Activated CD4-positive, alpha-beta T cell treated with anti-CD3 and anti-CD28 coated beads, Interleukin-2, amount 10 ng/mL, durations not matched to agents 24 days and 14 days (primary cell): ENCODE measurements at places on chromosomes 3 and 15. TPM values are rescaled to one million over a fixed set of nuclear protein-coding genes. Genes with fewer than 3 reads are reported as not detected.

DNA sequence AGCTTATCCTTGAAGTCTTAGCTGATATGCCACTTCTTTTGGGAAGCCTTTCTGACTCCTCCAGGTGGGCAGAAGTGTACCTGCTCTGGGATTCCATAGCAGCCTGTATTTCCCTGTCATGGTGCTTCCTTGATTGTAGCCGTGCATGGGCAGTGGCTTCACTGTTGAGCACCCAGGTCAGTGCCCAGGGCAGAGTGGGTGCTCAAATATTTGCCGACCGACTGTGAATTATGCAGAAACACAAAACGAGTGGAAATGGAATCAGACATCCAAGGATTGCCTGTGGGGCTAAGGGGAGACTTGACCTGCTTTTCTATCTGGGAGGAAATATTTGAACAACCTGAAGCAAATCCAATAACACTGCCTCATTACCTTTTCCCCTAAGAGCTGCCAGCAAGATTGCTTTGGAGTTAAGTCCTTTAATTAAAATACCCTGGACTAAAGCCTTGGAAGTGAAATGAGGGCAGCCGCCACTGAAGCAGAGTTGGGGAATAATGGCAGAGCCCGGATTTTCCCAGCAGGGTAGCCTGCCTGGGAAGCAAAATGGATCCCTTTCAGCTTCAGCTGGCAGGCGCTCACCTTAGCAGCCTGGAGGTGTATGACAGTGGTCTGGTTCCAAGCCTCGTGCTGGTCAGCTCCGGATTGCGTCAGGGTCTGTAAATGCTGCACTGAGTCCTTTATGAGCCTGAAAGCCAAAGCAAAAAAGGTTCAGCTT lies 14.9 kb downstream of the ACOX2 start:
- DNase-seq = no peak
- H3K4me3 ChIP-seq = no peak overlapping the region
- H3K36me3 ChIP-seq = no peaks in the 10 kb centered on the region
- no peaks in the 10 kb centered on the region for H3K4me1 ChIP-seq

GRCh38 chr3:137926991-137927390 lies 83.0 kb upstream of the CLDN18 start:
- no peaks in the 10 kb centered on the region for H3K4me1 ChIP-seq
- no peak overlapping the region for H3K4me3 ChIP-seq
- H3K36me3 ChIP-seq = no peaks in the 10 kb centered on the region
- no peak overlapping the region for H3K27ac ChIP-seq
- DNase-seq = no peak
- peaks cover 5% of the 10 kb centered on the region for H3K27me3 ChIP-seq

DNA sequence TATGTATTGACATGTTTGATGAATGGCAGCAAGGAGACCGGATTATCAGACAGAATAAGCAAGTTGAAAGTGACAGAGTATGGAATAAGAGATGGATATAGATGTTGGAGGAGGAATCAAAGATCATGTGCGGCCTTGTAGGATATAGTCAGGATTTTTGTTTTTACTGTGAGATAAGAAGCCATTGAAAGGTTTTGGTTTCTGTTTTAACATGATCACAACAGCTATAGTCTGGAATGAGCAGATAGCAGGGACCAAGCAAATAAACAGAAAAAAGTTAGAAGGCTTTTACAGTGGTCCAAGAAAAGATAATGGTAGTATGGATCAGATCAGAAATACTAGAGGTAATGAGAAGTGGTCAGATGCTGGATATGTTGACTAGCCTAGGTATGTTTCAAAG lies 52.6 kb downstream of the SLC12A6 start:
- H3K27me3 ChIP-seq = no peaks in the 10 kb centered on the region
- H3K27ac ChIP-seq = peak overlapping the region; percentile 38
- H3K4me1 ChIP-seq = peaks cover 15% of the 10 kb centered on the region
- peaks cover 26% of the 10 kb centered on the region for H3K36me3 ChIP-seq

GRCh38 chr3:70519913-70520659 lies 207.6 kb upstream of the MDFIC2 start:
- peaks cover 5% of the 10 kb centered on the region for H3K27me3 ChIP-seq
- H3K4me3 ChIP-seq = no peak overlapping the region
- no peak overlapping the region for H3K27ac ChIP-seq
- no peak for DNase-seq
- no peaks in the 10 kb centered on the region for H3K36me3 ChIP-seq

DNA sequence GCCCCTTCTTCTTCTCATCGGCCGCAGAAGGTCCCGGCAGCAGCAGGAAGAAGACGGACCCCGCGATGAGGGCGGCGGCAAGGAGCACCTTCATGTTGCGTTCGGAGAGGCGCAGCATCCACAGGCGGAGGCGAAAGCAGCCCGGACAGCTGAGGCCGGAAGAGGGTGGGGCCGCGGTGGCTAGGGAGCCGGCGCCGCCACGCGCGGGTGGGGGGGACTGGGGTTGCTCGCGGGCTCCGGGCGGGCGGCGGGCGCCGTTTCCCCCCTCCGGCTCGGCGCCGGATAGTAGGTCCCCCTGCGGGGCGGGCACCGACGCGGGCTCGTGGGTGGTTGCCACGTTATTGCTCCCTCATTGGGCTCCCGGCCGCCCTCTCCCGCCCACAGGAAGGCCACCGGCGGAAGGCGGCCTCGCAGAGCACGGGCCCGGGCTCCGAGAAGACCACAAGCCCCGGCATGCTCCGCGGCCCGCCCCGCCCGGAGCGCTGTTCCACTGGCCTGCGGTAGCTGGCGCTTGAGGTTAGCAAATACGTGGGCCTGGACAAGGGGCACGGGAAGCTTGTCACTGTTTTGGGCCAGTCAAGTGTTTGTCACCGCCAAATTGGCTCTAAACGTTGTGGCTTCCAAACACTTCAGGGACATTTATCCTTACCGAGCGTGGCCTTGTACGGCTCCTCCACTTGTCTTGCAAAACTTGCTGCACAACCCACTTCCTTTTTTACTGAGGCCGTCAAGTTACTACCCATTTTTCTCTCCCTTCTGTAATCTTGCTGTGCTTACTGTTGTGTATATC lies at the start of gene PPIB:
TSS of gene PPIB (minus strand) at position 154 of the 790 bp plus-strand sequence. CDS start at position 118, 36 bp downstream.
- peak within 1 kb of the TSS; percentile 97 for H3K4me3 ChIP-seq
- H3K27me3 ChIP-seq = no peaks in the 10 kb centered on the region
- peaks cover 29% of the 10 kb centered on the region for H3K36me3 ChIP-seq
- peak; percentile 99 for DNase-seq
- peak within 1 kb of the TSS; percentile 95 for H3K27ac ChIP-seq

DNA sequence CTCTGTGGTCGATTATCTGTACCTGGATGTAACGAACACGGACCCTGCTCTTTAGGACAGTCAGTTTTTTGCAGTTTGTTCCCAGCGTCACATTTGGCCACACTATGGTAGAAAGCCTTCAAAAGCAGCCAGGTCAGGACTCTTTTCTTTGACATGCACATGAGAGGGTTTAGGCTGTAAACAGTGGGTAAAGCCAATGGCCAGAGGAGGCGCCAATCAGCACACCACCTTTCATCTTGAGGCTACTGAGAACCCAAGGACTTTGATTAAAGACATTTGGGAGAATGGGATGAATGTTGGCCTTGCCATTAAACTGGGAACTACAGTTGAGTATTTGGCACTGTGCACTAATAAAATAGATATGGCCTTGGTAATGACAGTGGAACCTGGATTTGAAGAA lies 225.9 kb downstream of the OXSM start:
- H3K36me3 ChIP-seq = no peaks in the 10 kb centered on the region
- no peak for DNase-seq
- H3K4me3 ChIP-seq = no peak overlapping the region

DNA sequence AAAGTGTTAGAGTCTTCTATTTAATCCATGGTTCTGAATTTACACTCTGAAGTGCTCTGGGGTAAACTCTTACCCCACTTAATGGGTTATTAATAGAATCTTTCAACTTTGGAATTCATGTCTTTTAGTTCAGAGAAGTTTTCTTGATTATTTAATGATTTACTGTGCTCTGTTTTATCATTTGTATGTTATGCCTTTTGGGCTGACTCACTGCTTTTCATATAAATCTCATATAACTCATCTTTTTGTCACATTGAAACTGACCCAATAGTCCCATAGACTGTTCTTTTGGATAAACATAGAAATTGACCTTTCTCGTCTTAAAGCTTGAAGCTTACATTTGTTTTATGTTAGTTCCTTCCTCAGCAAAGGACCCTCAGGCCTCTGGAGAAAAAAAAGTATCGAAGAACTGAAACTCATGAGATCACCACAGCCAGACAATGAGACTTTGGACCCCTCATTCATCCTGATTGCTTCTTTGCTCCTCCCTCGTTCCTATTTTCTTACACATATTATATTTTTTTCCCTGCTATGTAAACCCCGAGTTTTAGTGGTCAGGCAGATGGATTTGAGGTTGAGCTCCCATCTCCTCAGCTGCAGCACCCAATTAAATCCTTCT lies 229.1 kb upstream of the CBLB start:
- DNase-seq = no peak
- no peaks in the 10 kb centered on the region for H3K27me3 ChIP-seq
- H3K4me1 ChIP-seq = peaks cover 5% of the 10 kb centered on the region
- peaks cover 19% of the 10 kb centered on the region for H3K36me3 ChIP-seq
- H3K27ac ChIP-seq = no peak overlapping the region
- H3K4me3 ChIP-seq = no peak overlapping the region

DNA sequence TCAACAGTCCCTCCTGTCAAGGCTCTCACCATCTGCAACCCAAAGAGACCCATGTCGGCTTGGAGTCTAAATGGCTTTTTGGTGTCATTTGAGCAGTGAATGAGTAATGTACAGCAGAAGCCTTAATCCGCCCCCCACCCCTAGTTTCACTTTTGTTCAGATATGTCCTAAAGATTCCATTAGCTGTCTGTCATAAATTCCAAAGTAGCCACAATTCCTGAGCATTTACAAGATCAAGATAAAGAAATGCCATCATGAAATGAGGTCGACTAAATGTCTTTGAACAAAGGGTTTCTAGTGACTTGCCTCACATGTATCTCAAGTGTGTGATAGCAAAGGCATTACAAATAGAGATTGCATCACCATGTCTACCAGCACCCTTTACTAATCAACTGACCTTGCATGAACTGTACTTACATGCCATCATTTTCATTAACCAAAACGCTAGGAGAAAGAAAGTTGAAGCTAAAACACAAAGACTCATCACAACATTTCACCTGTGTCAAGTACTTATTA lies 123.8 kb upstream of the PHLDB2 start:
- H3K27me3 ChIP-seq = no peaks in the 10 kb centered on the region
- peaks cover 25% of the 10 kb centered on the region for H3K4me1 ChIP-seq
- H3K36me3 ChIP-seq = peaks cover 9% of the 10 kb centered on the region
- H3K4me3 ChIP-seq = no peak overlapping the region
- H3K27ac ChIP-seq = peak overlapping the region; percentile 48

GRCh38 chr3:193772422-193772763 lies 179.4 kb downstream of the OPA1 start:
- peaks cover 9% of the 10 kb centered on the region for H3K4me1 ChIP-seq
- peak; percentile 25 for DNase-seq
- peaks cover 12% of the 10 kb centered on the region for H3K27me3 ChIP-seq
- no peak overlapping the region for H3K4me3 ChIP-seq
- H3K27ac ChIP-seq = no peak overlapping the region
- no peaks in the 10 kb centered on the region for H3K36me3 ChIP-seq

DNA sequence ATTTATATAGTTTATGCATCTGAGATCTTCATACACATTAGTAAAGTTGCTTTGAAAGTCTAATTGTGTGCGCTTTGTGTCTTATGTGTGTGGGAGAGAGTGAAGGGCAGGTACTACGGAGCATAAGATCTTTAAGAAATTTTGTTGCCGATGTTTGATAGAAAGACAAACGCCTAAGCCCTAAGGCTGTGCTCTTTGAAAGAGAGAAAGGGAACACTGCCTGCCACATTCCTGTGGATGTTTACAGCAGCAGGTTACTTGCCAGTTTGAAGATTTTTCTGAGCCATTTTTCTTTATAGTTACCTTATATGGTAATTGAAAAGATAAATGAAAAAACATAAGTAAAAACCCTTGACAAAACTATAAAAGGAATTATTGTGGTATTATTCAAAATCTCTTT lies 17.0 kb downstream of the DTWD1 start:
- DNase-seq = no peak
- no peaks in the 10 kb centered on the region for H3K27me3 ChIP-seq
- H3K4me3 ChIP-seq = no peak overlapping the region
- peaks cover 26% of the 10 kb centered on the region for H3K36me3 ChIP-seq

- no peaks in the 10 kb centered on the region for H3K36me3 ChIP-seq
- DNase-seq = peak; percentile 63
- peak overlapping the region; percentile 19 for H3K4me3 ChIP-seq
- H3K27ac ChIP-seq = peak overlapping the region; percentile 71
- H3K27me3 ChIP-seq = no peaks in the 10 kb centered on the region
Observed at GRCh38 chr3:190306513-190307163, 15.6 kb downstream of the CLDN1 start.

DNA sequence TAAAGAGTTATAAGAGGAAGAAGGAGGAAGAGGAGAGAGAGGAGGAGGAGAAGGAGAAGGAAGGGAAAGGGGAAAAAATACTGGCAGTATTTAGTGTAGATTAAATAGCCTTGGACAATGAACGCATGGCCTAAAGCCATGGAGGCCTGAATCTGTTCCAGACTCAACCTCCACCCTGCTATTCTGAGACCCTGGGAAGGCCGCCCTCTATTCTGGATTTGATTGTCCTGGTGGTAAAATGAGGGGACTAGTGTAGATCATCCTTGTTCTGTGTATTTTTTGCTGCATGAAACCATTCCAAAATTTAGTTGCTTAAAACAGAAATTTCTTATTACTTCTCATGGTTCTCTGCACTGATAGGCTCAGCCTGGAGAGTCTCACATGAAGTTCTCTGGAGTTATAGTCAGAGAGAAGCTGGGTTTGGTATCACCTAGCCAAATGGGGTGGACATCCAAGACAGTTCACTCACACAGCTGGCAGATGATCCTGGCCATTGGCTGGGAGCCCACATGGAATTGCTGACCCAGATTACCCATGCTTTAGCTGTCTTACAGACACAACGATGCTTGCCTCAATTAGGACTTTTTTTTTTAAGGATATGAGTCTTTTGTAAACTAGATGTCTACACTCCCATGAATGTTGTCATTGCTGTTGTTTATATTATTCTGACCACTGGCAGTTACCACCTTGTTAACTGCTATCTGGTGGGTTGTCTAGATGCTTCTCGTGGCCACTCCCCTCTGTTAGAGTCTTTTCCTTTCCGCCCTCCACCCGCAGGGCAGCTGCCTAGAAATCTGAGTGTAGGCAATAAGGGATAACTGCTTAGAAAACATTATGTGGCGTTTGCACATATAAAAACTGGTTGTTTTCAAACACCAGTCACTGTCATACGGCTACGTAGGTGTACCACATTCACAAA lies 149.9 kb downstream of the SST start:
- no peak overlapping the region for H3K27ac ChIP-seq
- no peak overlapping the region for H3K4me3 ChIP-seq
- peaks cover 11% of the 10 kb centered on the region for H3K27me3 ChIP-seq
- no peaks in the 10 kb centered on the region for H3K36me3 ChIP-seq
- DNase-seq = no peak
- H3K4me1 ChIP-seq = no peaks in the 10 kb centered on the region

- no peaks in the 10 kb centered on the region for H3K27me3 ChIP-seq
- DNase-seq = no peak
- peaks cover 16% of the 10 kb centered on the region for H3K4me1 ChIP-seq
- peaks cover 34% of the 10 kb centered on the region for H3K36me3 ChIP-seq
- no peak overlapping the region for H3K27ac ChIP-seq
- no peak overlapping the region for H3K4me3 ChIP-seq
Observed at GRCh38 chr3:123094516-123095313, 27.9 kb downstream of the PDIA5 start.

DZIP3 gene
- total RNA-seq = 4.1 and 4.7 TPM in 2 replicates

GALNT15 gene
- total RNA-seq = not detected in 2 replicates

RGMA gene
- total RNA-seq = 0.07 TPM in 1 of 2 replicates, not detected in the other

UROC1 gene
- total RNA-seq = not detected in 2 replicates

ZPLD1 gene
- total RNA-seq = not detected in 2 replicates
